ENCODE measurements at places on chromosomes 6 and 20.

DNA sequence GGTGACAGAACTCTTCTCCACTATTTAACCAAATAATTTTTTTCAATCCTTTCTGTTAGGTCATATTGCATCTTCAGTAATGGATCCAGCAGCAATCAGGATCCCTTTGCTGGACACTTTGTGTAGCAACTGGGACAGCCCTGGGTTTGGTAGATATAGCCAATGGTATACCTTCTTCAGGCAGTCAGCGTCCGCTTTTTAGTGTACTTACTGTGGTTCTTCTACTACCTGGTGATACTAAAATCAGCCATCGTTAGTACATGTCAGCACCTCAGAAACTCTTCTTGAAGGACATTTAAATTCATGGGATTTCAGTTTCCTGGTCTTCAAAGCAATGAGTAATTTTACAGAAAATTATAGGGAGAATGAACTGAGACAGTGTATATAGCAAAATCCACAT lies 93.5 kb downstream of the ADGRG6 start:
- DNase-seq, result no peak

DNA sequence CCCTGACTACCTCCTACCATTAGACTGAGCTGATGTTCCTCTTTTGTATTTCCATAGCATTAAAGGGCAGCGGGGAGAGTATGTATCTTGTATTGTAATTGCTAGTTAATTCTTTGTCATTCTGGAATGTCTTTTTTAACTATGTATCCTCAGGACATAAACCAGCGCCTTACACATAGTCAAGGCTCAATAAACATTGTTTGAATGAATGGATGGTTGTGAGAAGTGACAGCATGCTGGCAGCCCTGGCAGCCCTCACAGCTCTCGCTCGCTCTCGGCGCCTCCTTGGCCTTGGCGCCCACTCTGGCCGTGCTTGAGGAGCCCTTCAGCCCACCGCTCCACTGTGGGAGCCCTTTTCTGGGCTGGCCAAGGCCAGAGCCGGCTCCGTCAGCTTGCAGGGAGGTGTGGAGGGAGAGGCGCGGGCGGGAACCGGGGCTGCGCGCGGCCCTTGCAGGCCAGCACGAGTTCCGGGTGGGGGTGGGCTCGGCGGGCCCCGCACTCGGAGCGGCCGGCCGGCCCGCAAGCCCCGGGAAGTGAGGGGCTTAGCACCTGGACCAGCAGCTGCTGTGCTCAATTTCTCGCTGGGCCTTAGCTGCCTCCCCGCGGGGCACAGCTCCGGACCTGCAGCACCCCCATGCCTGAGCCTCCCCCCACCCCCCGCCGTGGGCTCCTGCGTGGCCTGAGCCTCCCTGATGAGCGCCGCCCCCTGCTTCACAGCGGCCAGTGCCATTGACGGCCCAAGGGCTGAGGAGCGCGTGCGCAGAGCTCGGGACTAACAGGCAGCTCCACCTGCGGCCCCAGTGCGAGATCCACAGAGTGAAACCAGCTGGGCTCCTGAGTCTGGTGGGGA lies 93.1 kb downstream of the RNF182 start:
- no peak for DNase-seq

DNA sequence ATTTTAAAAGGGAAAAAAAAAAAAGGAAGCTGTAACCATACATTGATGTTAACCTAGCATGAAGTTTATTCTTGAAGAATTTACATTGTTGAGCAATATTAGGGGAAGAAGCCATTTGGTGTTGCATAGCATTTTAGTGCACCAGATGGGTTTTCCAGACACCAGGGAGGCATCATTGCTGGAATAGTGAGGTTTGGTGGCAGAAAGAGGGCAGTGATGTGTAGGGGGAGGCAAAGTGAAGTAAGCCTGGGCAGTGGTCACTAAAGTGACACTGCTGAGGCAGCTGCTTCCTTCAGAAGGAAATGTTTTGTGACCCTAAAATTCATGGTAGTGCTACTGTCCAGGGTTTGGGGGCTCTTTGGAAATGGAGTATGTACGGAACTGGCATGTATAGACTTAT lies 2.6 kb downstream of the TOMM6 start:
- DNase-seq, result no peak

DNA sequence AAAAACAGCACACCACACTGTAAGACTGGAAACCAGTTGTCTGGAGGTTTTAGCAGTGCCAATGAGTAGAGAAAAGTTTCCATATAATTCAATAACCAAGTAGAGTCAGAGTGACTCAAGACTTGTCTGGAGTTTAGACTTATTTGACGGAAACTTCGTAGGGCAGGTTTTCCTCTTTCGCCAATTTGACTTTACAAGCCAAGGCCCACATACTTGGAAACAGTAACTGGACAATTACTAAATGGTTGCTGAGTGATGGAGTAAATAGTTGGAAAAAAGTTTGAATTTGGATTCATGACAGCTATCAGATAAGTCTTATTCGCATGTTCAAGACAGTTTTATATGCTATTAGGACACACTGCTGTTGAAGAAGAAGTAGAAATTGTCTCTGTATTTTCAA lies 48.1 kb upstream of the CTAGE9 start:
- no peak for DNase-seq

GRCh38 chr6:147639279-147639678 lies 130.8 kb downstream of the SAMD5 start:
- no peak for DNase-seq

All from effector CD4-positive, alpha-beta T cell (primary cell).